ENCODE measurements at places on chromosomes 3 and 15.

DNA sequence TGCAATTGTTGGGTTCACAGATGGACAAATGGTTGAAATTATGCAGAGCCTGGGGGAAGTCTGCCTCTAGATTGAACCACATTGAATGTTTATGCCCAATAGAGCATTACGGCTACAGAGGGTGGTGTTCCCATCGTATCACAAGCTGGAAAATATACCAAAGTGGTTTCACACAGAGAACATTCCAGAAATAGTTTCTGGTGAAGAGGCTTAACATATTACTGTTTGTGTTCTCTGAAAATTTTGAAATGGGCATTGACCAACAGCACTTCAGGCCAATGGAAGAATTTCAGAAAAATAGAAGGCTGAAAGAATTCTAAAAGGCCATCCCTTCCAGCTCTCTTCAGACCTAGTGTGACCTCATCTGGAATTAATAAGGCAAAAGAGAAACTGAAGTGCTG lies 203.9 kb downstream of the NEK10 start:
- H3K36me3 ChIP-seq: no peaks in the 10 kb centered on the region
- no peak overlapping the region for H3K4me3 ChIP-seq
- no peaks in the 10 kb centered on the region for H3K4me1 ChIP-seq
- no peaks in the 10 kb centered on the region for H3K27me3 ChIP-seq

- H3K4me3 ChIP-seq: no peak overlapping the region
- H3K36me3 ChIP-seq: no peaks in the 10 kb centered on the region
- DNase-seq: no peak
Observed at GRCh38 chr3:149600634-149601033, 57.2 kb downstream of the WWTR1 start.

GRCh38 chr3:45343947-45344346 lies 44.4 kb upstream of the LARS2 start:
- H3K4me1 ChIP-seq: no peaks in the 10 kb centered on the region
- no peak for DNase-seq
- H3K36me3 ChIP-seq: no peaks in the 10 kb centered on the region
- H3K27me3 ChIP-seq: no peaks in the 10 kb centered on the region
- no peak overlapping the region for H3K4me3 ChIP-seq

DNA sequence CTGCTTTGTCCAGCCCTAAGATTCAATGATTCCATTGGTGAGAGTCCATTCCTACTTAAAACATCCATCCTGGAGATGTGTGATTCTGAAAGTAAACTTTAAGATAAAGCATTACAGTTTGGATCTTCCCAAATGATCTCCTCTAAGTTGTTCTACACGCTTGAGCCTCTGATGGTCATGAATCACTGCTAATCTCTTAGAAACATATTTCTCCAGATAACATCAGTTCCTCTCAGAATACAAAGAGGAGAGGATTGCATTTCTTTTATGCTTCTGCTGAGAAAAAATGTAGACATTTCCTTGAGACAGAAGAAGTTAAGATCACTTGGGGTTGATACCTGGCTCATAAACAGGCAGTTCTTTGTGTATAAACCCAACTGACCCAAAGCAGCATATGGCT lies 281.2 kb upstream of the DPH6 start:
- no peak overlapping the region for H3K27ac ChIP-seq
- H3K27me3 ChIP-seq: peaks cover 9% of the 10 kb centered on the region
- H3K36me3 ChIP-seq: no peaks in the 10 kb centered on the region
- no peaks in the 10 kb centered on the region for H3K4me1 ChIP-seq
- DNase-seq: no peak
- no peak overlapping the region for H3K4me3 ChIP-seq

DNA sequence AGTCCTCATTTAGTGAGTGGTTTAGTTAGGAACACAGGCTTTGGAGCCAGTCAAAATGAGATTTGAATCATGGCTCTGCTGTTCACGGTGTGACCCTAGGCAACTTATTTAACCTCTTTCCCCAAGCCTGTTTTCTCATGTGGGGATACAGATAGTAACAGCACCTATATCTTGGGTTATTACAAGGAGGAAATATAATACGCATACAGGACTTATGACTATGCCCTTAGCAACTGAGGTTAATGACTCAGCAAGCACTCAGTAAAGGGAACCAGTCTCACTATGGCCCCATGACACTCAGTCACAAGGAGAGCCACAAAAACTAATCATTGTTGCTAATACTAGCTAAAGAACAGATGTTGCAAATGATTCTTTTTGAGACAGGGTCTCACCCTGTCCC lies 45.9 kb downstream of the SUMF1 start:
- H3K4me1 ChIP-seq: peaks cover 4% of the 10 kb centered on the region
- no peaks in the 10 kb centered on the region for H3K27me3 ChIP-seq
- no peak for DNase-seq
- no peak overlapping the region for H3K4me3 ChIP-seq
- H3K36me3 ChIP-seq: peaks cover 34% of the 10 kb centered on the region

- no peak overlapping the region for H3K4me3 ChIP-seq
- H3K27ac ChIP-seq: no peak overlapping the region
- peaks cover 11% of the 10 kb centered on the region for H3K4me1 ChIP-seq
- no peak for DNase-seq
- H3K36me3 ChIP-seq: no peaks in the 10 kb centered on the region
Observed at GRCh38 chr15:39582977-39583595, 2.2 kb downstream of the THBS1 start.

DNA sequence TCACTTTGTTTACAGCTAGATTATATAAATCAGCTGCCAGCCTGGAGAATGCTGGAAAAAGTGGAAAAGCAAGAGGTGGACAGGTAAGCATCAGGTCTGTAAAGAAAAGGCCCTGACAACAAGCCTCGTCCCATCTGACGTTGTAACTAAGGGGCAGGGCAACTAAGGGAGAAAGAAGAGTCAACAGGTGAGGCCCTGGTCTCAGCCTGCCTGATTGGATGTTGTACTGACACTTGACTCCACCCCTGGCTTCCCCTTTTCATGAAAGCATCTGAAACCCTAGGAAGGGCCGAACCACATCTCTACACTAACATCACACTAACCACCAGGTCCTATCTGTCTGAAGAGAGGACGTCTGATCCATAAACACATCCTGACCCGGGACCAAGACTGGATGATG lies 357.6 kb upstream of the CFAP20DC start:
- no peaks in the 10 kb centered on the region for H3K27me3 ChIP-seq
- peak overlapping the region; percentile 69 for H3K27ac ChIP-seq
- peaks cover 22% of the 10 kb centered on the region for H3K4me1 ChIP-seq
- DNase-seq: no peak
- no peaks in the 10 kb centered on the region for H3K36me3 ChIP-seq
- H3K4me3 ChIP-seq: no peak overlapping the region

- H3K4me1 ChIP-seq: no peaks in the 10 kb centered on the region
- H3K4me3 ChIP-seq: no peak overlapping the region
- no peak for DNase-seq
- no peak overlapping the region for H3K27ac ChIP-seq
- no peaks in the 10 kb centered on the region for H3K27me3 ChIP-seq
Observed at GRCh38 chr15:39310633-39311032, 270.2 kb upstream of the THBS1 start.

DNA sequence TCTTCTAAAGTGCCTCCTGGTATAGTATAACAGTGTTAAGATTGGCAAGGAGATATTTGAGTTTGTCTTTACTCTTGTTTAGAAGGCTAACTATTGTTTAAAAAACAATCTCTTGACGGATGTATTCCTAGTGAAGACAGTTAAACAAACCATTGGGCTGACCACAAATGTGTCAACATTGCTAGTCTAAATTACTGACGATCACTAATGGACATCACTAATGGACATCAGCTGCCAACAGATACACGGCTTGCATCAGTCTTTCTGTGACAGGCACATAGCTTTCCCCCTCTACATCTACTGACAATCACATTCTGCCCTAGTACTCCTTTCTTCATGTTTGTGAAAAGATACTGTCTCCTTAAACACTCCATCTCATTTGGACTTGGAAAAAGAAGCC lies 57.1 kb upstream of the ETV5 start:
- H3K27ac ChIP-seq: no peak overlapping the region
- H3K4me1 ChIP-seq: no peaks in the 10 kb centered on the region
- H3K36me3 ChIP-seq: no peaks in the 10 kb centered on the region
- no peak for DNase-seq

- no peak for DNase-seq
- no peak overlapping the region for H3K4me3 ChIP-seq
- peaks cover 8% of the 10 kb centered on the region for H3K36me3 ChIP-seq
Observed at GRCh38 chr3:52490939-52491526, 4.1 kb upstream of the STAB1 start.

- no peaks in the 10 kb centered on the region for H3K36me3 ChIP-seq
- DNase-seq: no peak
- no peak within 1 kb of the TSS for H3K4me3 ChIP-seq
Observed at GRCh38 chr3:134650431-134651346, at the start of gene KY. KY (minus strand) TSS chr3:134651022; CDS start chr3:134650960, 62 bp downstream.

DNA sequence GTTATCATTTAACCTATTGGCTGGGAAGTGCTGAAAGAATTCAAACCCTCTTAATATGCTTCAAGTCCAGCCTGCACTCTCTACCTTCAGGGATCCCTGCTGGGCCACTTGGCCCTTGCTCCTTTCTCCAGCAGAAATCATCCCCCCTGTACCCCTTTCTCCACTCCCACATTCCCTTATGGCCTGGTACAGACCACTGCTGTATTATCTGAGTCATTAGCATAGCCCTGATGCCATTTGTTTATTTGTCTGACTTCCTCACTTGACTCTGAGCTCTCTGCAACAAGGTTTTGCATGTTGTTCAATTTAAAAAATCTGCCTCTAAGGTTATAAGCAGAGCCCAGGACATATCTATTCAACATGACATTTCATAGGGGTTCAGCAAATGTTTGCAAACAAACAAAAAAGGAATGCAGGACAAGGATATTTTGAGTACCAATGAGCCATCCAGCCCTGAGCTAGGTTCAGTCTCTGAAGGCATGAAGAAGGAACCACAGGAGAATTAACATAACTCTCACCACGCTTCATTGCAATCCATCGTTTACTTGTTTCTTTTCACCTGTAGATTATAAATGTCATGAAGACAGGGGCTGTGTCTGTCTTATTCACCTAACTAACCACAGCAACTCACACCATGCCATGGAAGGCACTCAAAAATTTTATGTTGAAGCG lies 26.6 kb upstream of the HES1 start:
- H3K27me3 ChIP-seq: no peaks in the 10 kb centered on the region
- no peak overlapping the region for H3K4me3 ChIP-seq
- H3K36me3 ChIP-seq: no peaks in the 10 kb centered on the region

DNA sequence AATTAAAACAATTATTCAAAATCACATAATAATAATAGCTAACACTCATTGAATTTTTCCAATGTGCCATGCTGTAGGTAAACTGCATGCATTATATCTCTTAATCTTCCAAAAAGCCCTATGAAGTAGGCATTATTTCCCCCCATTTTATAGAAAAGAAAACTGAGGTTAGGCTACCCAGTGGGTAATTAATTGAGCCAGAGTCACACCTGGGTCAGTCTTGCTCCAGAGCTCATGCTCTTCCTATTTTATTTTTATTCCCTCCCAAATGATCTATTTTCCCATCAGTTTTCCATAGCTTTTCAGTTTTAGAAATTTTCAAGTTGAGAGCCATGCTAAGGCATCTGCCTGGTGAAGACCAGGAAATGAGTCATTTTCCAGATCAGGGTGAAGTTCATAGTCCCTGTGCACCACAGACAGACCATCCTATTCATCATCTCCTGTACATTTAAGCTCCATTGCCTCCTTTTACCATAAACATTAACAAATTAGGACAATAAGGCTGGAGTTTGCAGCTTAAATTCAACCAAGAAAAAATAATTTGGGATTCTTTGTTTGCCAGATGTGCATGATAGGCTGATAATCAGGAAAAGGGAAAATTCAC lies 417.3 kb downstream of the OTOL1 start:
- no peak overlapping the region for H3K4me3 ChIP-seq
- H3K4me1 ChIP-seq: no peaks in the 10 kb centered on the region
- no peaks in the 10 kb centered on the region for H3K27me3 ChIP-seq
- no peak for DNase-seq
- no peak overlapping the region for H3K27ac ChIP-seq

DNA sequence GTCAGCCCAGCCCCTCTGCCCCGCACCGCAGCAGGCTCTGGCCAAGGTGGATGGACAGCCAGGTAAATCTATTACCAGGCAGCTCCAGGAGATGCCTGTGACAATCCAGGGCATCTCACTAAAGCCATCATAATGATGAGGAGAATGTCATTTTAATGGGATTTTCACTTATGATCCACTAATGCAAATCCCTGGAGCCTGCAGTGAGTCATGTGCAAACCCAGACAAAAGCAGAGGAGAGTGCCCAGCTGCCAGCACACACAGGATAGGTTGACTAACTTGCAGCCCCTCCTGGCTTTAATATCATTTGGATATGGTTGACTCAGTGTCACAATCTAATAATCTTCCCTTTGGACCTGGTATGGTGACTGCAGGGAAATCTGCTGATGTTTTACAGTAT lies 206.9 kb upstream of the TRIM42 start:
- no peaks in the 10 kb centered on the region for H3K4me1 ChIP-seq
- H3K27ac ChIP-seq: no peak overlapping the region
- H3K4me3 ChIP-seq: no peak overlapping the region
- no peaks in the 10 kb centered on the region for H3K36me3 ChIP-seq
- no peak for DNase-seq

GRCh38 chr3:30604093-30604492 lies 2.3 kb upstream of the TGFBR2 start:
- no peaks in the 10 kb centered on the region for H3K27me3 ChIP-seq
- DNase-seq: no peak
- H3K4me3 ChIP-seq: peak overlapping the region; percentile 94
- peaks cover 57% of the 10 kb centered on the region for H3K4me1 ChIP-seq

- H3K27me3 ChIP-seq: no peaks in the 10 kb centered on the region
- H3K36me3 ChIP-seq: no peaks in the 10 kb centered on the region
- H3K4me1 ChIP-seq: no peaks in the 10 kb centered on the region
- no peak overlapping the region for H3K27ac ChIP-seq
- no peak overlapping the region for H3K4me3 ChIP-seq
- no peak for DNase-seq
Observed at GRCh38 chr15:52121896-52122295, 9.3 kb upstream of the BCL2L10 start.

- no peak for DNase-seq
- H3K4me3 ChIP-seq: no peak overlapping the region
- no peaks in the 10 kb centered on the region for H3K36me3 ChIP-seq
- no peak overlapping the region for H3K27ac ChIP-seq
Observed at GRCh38 chr15:96093063-96093462, 237.4 kb upstream of the NR2F2 start.

DNA sequence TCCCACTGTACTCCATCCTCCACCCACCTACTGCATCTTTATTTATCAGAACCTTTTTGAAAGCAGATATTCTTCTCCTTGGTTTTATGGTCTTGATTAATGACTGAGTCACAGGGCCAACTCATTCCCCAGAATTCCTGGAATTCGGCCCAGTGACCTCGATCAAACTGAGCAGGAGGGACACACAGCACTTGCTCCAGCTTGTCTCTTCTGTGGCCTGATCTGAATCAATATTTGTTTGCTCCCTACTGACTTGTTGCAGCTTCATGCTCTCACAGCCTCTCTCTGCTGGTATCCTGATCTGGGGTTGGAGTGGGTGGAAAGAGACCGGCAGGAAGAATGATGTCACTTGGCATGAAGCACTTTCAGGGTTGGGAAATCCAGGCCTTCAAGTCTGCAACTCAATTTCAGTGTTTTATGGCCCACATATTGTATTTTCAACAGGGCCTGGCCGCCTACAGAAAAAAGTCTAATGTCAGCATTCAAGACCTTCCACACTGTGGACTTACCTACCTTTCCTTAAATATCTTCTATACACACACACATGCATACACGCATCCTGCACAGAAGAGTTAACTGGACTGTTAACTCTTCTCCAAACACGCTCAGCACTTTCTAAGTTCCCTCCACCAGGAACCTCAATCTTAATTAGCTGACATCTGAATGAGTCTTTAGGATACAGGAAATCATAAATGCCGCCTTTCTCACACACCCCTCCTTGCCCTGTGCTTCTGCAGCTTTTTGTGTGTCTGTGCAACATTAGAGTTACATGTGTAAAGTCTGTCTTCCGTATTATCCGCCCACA lies 4.6 kb downstream of the ANXA2 start:
- H3K27ac ChIP-seq: no peak overlapping the region
- H3K4me1 ChIP-seq: peaks cover 25% of the 10 kb centered on the region
- DNase-seq: no peak
- no peaks in the 10 kb centered on the region for H3K27me3 ChIP-seq
- H3K4me3 ChIP-seq: no peak overlapping the region

Measured in naive thymus-derived CD8-positive, alpha-beta T cell (primary cell).